ENCODE measurements at places on chromosomes 16 and 17.

DNA sequence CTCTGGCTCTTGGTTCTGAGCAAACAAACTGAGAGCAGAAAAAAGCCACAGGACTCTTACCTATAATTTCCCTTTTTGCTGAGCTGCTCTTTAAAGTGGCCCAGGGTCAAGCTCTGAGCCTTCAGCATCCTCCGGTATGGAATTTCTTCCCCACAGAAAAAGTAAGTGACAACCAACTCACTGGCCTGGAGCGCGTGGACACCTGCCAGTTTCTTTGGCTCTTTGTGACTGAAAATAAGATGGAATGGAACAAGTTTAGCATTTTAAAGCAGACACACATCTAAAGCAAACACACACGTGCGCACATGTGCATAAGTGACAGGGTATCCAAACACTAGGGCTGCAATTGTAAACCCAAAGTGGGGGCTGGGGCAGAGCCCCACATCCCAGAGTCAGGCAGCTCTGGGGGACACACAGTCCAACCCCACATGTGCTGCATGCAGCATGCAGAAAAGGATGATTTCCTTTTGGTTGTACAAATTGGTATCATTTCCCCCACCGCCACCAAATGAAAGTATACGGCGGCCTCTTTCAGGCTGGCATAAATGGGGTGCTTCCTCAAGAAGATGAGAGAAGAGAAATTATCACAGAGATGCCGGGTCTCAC is 27.5 kb downstream of the AXIN2 start:
- no peak for DNase-seq

GRCh38 chr16:75475420-75475847 is 10.9 kb upstream of the TMEM170A start:
- no peak for DNase-seq

DNA sequence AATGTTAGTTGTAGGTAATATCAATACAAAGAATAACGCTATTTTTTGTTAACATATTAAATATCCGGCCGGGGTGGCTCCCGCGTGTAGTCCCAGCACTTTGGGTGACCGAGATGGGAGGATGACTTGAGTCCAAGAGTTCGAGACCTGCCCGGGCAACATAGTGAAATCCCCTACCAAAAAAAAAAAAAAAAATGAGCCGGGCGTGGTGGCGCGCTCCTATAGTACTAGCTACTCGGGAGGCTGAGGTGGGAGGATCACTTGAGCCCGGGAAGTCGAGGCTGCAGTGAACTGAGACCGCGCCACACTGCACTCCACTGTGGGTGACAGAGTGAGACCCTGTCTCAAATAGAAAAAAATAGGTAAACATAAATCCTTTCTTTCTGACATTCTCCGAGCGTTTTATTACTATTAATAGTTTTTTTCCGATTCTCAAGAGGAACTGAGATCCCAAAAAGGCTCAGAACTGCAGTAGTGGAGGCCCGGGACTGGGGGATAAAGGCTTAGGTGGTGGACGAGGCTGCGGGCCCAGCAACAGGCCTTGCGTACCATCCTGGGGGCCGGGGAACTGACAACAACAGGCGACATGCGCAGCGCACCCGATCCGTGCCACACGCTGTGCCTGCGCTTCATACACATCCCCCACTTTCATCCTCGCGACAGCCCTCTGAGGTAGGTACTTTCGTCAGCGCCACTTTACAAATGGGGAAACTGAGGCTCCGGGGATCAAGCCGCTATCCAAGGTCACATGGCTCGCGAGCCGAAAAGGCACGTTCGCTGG is 919 bp downstream of the N4BP1 start:
- DNase-seq, result no peak

GRCh38 chr17:50046179-50046578 is 9.7 kb upstream of the ITGA3 start:
- DNase-seq, result no peak

- DNase-seq, result no peak
Measured at GRCh38 chr16:17375461-17376304, 95.1 kb downstream of the XYLT1 start.

GRCh38 chr17:37180376-37180775 is 195.4 kb upstream of the C17orf78 start:
- DNase-seq, result no peak

GRCh38 chr16:70253291-70254106 is 1.8 kb upstream of the EXOSC6 start:
- no peak for DNase-seq

Measured in stimulated activated CD8-positive, alpha-beta memory T cell treated with anti-CD3 and anti-CD28 coated beads, Interleukin-7, amount 100 ng/mL, for 4 hours (primary cell).